ENCODE measurements at places on chromosomes 11 and 22. TPM values are rescaled to one million over a fixed set of nuclear protein-coding genes. Genes with fewer than 3 reads are reported as not detected.

PIH1D2 gene
- total RNA-seq = 1.2 TPM

APOBEC3C gene
- total RNA-seq = 12.5 TPM

PRR5L gene
- total RNA-seq = 1.3 TPM

CHRM1 gene
- not detected for total RNA-seq

EPS8L2 gene
- total RNA-seq = 4.7 TPM

PPM1F gene
- total RNA-seq = 17.0 TPM

KIRREL3 gene
- 0.74 TPM for total RNA-seq

PAAF1 gene
- total RNA-seq = 10.2 TPM

PARVA gene
- total RNA-seq = 58.1 TPM

ASPHD2 gene
- 0.11 TPM for total RNA-seq

BDNF gene
- total RNA-seq = 0.20 TPM

PAMR1 gene
- 15.3 TPM for total RNA-seq
